HFFc6 (cell line): ENCODE measurements at places on chromosomes 2 and 18.

DNA sequence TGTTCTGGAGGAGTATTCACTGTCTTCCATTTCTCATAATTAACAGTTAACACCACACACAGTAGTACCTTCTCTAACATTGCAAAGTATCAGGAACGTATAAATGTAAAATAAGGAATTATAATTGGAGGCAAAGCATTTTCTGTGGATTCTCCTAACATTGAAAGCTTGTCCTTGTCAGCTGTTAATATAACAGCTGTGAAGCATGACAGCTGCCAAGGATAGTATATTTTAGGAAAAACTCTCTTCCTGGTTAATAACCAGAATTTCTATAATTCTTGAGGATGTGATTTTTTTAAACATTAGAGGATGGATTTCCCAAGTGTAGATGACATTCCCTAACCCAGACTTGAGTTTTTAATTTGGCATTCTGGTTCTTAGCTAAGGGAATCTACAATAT is 110.3 kb downstream of the EPC2 start:
- no peak for DNase-seq

DNA sequence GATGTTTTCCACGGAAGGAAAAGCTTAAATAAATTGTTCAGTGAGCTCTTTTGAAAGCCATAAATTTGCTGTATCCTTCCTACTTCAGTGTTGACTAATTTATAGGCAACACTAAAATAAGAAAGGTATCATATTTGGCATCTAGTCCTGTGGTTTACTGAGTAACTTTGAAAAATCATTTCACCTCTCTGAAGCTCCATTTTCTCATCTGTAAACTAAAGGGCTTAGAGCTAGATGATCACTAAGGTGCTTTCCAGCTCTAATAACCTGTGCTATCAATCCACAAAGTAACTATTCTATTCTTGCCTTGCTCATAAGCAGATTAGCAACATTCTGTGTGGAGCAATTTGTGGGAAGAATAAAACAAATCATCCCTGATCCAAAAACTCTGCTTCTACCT is 3.6 kb upstream of the MYOM1 start:
- no peak for DNase-seq

GRCh38 chr2:239381709-239382134 is 19.1 kb downstream of the HDAC4 start:
- DNase-seq = no peak

GRCh38 chr18:6606411-6607085 is 123.0 kb upstream of the ARHGAP28 start:
- DNase-seq = no peak

GRCh38 chr18:6938003-6938402 is 179.6 kb downstream of the LAMA1 start:
- DNase-seq = no peak

DNA sequence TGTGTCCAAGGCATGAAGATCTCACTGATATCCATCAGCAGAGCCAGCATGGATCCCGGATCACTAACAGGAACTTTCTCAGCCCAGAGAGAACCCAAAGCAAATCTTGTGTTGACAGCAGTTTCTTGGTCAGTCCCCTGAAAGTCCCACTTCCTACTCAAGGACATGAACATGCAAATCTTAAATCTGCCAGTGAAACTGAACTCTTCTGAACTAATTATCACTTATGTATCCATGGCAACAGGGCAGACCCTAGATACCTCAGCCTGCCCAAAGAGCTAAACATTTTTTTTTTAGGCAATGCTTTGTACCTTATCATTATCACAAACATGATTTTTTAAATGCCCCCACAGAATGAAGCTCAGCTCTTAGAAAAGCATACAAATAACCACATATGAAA is 127.8 kb upstream of the DDX18 start:
- DNase-seq = no peak

- DNase-seq = peak; percentile 52
Measured at GRCh38 chr2:120758181-120759144, 22.8 kb downstream of the GLI2 start.

- no peak for DNase-seq
Measured at GRCh38 chr18:42959528-42959927, 156.0 kb downstream of the RIT2 start.

DNA sequence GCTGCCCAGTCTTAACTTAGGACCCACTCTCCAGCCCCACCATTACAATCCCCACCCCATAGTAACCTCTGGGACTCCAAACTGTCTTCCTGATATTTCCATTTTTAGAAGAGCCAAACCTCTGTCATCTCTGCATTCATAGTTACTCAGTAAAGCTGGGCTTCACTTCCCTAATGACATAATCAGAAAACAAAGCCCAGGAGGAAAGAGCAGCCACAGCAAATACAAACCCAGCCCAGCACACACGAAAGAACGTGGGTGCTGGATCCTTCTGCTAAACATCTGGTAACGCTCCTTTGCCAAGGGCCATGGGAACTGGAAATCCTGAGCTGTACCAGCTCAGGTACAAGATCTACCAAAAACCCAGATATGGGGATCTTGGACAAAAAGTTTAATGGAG is 36.8 kb upstream of the RIOK3 start:
- no peak for DNase-seq

GRCh38 chr2:112542984-112543661 is 858 bp downstream of the POLR1B start:
- no peak for DNase-seq
